ENCODE measurements at places on chromosomes 6 and 20.

DNA sequence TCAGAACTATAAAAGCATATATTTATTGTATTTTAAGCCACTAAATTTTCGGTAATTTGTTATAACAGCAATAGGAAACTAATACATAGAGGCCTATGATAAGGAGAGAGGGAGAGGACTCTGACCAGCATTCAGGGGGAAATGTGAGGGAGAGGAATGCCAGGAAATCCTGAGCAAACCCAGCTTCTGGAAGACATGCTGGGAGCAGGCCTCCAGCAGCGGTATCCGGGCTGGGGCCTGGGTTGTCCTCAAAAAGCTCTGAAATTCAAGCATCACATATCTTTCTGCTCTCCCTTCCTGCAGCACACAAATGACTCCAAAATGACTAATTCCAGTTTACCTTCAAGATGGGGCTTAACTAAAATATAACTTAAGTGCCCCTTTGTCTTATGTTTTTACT, 33.4 kb upstream of the RIMS1 start:
- no peak for DNase-seq

DNA sequence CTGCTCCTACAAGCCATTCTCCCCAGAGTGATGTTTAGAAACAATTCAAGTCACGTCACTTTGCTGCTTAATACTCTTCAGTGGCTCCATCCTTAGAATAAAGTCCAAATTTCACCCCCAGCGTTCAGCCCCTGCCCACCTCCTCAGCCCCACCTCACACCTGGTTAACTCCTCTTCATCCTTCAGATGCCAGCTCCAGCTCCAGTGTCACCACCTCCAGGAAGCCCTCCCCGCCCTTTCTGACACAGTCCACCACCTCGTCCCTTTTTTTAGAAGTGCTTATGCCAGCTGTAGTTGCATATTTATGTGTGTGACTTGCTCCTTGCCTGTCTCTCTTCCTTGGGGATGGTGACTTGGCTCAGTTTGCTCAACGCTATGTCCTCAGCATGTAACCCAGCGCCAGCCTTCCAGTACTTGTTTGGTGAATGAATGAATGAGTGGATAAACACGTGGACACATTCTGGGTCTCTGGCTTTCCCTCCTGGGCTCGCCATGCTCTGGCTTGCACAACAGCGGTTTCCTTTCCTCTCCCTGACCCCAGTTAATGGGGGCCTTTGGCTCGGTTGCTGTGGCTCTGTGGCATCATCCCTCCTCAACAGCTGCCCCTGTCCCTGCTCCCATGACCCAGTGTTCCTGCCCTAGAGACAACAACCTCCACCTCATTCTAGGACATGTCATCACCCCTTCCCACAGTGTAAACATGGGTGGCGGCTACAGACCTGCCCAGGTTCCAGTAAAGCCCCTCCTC, 3.7 kb upstream of the IP6K3 start:
- no peak for DNase-seq

DNA sequence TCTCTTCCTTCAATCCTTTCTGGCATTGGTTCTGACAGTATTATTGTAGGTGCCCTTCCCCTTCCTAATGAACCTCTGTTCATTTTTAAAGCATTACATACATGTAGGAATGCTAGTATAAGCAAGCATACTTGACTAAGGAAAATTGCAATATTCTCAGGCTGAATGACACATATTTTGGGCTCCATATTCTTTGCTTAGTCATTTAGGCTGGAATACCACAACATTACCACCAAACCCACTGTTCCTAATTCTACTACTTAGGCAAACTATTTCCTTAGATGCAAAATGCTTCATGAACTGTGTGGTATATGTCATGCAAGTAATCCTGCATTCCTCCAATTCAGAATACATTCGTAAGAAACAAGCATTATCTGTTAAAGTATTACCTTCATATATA, 113.9 kb downstream of the PRDM1 start:
- no peak for DNase-seq

- DNase-seq: no peak
These were observed 69.6 kb downstream of the DNAH8 start for GRCh38 chr6:38784506-38785235.

- DNase-seq: no peak
These were observed 135.9 kb upstream of the FUT9 start for GRCh38 chr6:95879856-95880255.

GRCh38 chr6:157912326-157912725, 69.3 kb upstream of the SYNJ2 start:
- DNase-seq: no peak

- no peak for DNase-seq
These were observed 144.6 kb downstream of the UTRN start for GRCh38 chr6:144429753-144430152.

DNA sequence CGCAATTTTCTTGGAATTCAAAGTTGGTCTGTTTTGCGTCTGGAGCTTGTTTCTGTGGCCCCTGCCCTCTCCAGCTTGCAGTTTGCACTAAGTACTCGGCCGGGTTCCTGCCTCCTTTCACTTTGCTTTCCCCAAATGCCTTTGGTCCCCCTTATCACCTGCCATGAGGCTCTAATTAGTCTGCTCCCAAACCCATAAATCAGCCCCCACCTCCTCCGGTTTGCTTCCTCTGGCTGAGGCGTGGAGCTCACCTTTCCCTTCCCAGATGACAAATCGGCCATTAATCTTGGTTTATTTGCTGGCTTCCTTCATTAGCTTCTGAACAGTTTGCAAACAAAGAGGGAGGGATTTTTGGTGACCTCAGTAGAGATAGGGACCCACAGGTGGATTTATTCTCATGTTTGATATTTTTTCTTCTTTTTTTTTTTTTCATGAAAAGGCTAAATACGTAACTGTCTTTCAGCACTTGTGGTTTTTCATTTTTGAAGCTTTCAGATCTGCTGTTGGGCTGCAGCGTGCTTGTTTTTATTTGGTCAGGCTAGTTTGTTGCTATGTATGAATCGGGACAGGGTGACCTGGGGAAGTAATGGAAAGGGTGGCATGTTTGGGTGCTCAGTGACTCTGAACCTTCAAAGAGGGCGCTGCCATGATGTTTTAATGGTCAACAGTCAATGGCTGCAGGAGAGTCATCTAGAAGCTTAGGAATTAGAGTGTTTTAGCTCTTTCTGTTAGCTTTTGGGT, 121.7 kb upstream of the JAG1 start:
- no peak for DNase-seq

DNA sequence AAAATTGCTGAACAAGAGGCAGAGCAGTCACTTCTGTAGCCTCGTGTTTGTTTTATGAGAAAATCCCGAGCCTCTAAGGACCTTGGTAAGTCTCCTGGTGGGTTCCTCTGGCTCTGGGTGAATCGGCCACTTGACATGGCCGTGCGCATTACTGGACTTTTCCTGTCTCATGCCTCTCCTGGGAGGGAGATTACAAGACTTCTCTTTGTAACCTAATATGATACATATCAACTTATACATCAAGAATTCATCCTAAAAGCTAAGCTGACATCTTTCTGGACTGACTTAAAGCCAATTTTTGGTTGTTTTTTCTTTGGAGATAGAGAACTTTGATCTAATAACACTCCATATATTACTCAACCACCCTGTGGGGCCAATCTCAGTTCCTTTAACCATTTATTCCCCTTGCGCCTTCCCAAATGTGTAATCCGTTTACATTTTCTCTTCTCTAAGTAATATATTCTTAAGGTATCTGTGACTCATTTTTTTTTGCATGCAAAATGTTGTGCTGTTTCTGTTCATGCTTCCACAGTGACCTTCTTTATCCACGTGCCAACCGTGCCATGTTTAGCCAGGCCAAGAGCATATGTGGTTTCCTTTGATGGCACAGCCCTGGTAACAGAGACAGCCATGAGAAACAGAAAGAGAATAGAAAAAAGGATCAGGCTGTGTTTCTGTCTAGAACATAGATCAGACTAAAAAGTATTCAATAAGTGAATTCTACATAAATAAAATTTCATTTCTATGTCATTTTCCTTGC, 47.5 kb upstream of the JAG1 start:
- no peak for DNase-seq

DNA sequence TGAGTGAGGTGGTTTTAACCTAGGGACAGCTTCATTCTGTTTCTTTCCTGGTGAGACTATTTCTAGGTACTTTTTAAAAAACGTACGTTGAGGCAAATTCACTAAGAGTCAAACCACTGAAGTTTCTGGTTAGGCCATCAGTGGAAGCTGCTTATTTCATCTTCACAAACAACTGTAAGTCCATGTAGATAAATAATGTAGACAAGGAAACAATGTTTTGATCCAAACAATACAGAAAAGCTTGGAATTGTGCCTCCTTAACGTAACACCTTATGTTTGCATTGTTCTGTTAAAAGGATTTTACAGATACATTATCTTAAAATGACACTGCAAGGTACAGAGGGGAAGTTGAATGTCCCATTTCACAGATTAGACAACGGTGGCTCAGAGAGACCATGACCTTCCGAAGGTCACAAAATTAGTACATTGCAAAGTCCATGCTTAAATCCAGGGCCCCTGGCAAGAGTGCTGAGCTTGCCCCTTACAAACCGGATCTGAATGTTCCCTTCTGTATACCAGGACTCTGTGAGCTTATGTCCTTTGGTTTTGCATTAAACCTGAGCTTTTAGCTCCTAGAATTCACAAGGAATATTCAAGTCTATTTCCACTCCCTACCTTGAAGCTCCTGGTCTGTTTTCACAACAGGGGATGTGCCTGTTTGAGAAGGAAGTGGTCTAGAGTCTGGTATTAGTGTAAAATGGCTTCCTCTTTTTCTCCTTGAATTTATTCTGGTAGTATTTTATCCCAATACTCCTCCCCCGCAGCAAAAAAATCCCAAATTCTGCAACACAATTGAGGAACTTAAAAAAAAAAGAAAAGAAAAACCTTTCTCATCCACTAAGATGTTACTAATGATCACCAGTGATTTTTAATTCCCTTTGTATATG, 28.9 kb upstream of the ZNF217 start:
- DNase-seq: no peak

- no peak for DNase-seq
These were observed 435 bp downstream of the CENPB start for GRCh38 chr20:3786126-3786484.

DNA sequence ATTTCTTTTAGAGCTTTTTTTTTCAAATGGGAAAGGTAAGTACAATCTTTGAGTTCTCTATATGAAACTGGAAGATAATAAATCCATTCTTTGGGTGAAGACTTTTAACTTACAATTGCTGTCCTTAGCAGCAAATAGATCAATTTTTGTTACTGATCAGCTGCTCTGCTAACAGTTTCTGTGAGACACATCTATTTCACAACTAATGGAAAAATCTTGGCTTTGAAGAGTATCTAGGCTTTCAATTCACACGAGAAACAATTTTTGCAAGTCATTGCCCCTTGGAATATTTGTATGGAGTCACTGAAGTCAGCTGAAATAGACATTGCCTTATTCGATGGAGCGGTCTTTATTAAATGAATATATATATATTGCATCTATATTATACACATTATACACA, 20.5 kb upstream of the ARG1 start:
- no peak for DNase-seq

DNA sequence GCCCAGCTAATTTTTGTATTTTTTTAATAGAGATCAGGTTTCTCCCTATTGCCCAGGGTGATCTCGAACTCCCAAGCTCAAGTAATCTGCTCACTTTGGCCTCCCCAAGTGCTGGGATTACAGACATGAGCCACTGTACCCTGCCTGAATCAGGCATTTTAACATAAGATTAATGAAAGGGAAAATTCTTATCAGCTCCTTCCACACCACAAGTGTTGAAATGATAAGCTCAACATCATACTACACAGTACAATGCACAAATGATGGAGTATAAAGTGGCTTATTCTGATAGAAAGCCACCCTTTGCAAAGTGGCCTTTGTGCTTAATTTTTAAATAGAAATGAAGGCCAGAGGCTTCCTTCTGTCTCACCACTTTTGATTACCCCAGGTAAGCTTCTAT, 71.3 kb upstream of the MCHR2 start:
- no peak for DNase-seq

GRCh38 chr20:40511478-40511877, 177.6 kb downstream of the MAFB start:
- no peak for DNase-seq

GRCh38 chr20:7496394-7496991, 443.8 kb downstream of the HAO1 start:
- no peak for DNase-seq
